ENCODE measurements at places on chromosomes 7 and 10.

- DNase-seq, result peak; percentile 17
Observed at GRCh38 chr7:27173956-27174873, at the start of gene HOXA10. Gene HOXA10, minus strand, starts transcription at chr7:27174320. Its CDS starts 14 bp downstream, at chr7:27174306.

DNA sequence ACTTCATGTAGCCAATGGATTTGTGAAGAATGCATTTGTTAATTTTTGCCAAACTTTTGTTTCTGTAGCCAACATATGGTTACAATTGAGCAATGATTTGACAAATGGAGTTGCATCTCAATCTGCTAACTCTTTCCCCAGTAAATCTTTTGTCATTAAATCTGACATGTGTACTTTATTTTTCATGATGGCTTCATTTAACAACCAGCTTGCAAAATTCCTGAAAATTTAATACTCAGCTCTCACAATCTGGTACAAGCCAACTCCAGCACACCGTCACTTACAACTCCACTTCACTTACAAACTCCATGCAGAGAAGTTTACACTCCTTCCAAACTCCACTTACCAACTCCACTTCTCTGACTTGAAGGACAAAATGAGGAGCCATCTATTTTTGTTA, 26.5 kb upstream of the HIBADH start:
- no peak for DNase-seq

DNA sequence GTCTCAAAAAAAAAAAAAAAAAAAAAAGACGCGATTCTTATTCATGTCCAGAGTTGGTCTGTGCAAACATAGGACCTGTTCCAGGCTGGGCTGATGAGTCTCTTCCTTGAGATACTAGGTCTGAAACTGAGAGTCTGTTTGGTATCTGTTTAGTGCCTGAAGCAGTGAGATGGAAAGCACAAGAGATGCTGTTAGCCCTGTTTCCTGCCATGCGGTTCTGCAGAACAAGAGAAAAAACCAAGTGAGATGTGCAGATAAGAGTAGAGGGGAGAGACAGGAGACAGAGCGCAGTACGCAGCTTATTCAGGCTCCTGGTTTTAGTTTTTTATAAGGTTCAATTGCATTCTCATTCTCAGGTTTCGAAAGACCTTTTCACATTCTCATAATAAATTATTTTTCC, 85.8 kb upstream of the PRKCQ start:
- no peak for DNase-seq

- DNase-seq, result no peak
Observed at GRCh38 chr7:107359520-107360316, 110.1 kb upstream of the GPR22 start.

- DNase-seq, result no peak
Observed at GRCh38 chr7:122188785-122189184, 44.7 kb upstream of the AASS start.

DNA sequence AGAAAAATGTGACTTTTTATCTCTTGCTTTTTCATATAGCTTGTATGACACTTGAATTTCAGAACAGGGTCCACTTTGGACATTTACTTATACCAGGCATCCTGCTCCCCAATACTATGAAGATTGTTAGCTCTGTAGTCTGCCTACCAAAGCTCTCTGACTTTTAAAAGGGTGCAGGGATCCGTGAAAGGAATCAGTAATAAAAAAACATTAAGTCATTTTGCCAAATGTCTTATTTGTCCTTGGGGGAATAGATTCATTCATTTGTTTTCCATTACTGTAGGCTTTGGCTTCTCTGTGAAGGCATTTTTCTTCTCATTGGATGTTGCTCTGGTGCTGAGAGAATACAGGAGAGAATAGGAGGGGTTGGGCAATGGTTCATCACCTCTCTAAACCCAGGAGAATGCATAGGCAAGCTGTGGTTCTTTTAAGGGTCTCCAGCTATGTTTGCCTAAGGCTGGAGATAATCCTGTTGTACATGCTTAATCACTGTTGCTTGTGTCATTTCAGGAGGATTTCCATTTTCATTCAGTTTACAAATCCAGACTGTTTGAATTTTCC, 103.5 kb downstream of the SRI start:
- no peak for DNase-seq
